Putamen (tissue), 1 donor: ENCODE measurements at places on chromosomes 2 and 18.

DNA sequence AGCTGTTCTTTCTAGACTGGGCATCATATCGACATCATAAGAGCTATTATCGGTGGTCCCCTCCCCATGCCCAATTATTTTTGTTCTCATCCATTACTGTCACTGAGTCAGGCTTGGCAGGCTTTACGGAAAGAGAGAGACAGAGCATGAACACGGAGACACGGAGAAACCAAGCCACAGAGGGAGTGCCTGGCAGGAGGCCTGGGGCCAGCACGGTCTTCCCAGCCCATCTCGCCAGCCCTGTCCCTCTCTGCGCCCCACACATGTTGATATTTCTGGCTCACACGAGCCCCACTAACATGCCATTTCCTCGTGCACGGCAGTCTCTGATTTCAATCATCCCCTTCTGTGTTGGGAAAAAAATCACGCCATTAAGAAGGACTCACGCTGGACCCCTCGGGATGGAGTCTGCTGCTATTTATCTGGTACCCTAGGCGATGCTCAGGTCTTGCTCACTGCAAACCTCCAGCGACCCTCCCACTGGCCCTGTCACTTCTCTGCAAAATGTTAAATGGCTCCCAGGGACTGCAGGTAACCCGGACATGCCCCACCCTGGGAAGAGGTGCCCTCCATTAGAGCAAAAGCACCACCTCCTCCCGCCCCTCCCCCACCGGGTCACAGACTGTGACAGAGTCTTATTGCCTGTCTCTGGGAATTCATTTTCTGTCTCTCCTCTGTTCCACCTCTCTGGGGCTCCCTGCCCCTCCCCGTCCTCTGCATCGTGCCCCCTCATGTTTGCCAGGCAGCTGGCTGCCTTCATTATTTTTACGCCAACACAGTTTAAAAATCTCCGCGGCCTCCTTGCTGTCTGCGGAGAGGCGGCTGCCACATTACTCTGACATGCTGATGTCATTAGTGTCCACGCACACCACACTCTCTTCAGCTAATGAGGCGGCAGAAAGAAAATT lies 40.1 kb upstream of the GBX2 start:
- DNase-seq: peak; percentile 63

GRCh38 chr18:40407909-40408308 lies 1547.1 kb upstream of the PIK3C3 start:
- DNase-seq: no peak

- DNase-seq: no peak
Measured at GRCh38 chr18:4181882-4182568, 273.1 kb downstream of the DLGAP1 start.

DNA sequence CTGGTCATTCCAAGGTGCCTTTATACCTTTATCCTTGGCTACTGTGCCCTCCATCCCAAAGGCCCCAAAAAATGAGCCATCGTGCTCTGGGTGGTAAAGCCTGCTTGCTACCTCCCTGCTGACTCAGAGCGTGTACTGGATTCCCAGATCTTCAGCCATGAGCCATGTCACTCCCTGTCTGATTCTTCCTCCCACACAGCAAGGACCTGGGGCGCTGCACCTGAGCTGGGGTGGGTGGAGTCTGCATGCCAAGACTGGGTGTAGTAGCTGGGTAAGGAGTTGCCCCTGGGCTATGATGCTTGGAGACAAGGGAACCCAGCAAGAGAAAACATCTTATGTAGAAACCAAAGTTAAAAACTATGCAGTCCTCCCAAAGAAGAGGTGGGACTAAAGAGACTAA lies 37.2 kb upstream of the APCDD1 start:
- no peak for DNase-seq

DNA sequence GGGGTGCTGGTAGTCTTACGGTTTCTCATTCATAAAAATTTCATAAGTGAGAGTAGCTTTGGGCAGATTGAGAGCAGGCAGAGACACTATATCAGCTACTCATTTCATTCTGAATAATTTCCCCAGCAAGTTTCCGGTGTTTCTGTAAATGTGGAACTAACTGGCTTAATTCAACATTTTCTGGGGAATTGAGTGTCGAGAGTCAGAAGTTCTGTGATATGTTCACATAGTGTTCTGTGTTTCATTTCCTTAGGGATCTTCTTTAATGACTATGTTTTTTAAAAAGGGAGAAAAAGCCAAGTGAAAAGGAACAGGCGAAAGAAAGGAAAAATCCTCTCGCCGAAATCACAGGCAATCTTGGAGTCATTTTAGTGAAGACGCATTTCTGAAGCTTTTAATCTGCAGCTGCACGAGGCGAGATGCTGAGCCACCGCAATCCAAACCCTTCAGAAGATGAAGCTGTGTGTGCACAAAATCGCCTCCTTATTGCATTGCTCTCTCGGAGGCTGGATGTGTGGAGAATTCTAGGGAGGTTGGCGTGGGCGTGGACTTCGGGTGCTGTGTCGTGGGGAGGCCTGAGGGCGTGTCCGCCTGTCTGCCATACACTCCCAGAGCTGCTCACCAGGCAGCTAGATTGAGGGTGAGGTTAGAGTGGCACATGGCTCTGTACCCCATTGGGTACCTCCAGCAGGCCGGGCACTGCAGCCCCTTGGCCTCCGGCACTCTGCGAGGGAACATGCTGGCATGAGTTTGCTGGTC lies 38.4 kb upstream of the HDAC4 start:
- peak; percentile 70 for DNase-seq

- no peak for DNase-seq
Measured at GRCh38 chr18:21129566-21130216, 18.1 kb upstream of the ROCK1 start.

GRCh38 chr18:58013241-58014211 lies 30.5 kb upstream of the NEDD4L start:
- peak; percentile 38 for DNase-seq

DNA sequence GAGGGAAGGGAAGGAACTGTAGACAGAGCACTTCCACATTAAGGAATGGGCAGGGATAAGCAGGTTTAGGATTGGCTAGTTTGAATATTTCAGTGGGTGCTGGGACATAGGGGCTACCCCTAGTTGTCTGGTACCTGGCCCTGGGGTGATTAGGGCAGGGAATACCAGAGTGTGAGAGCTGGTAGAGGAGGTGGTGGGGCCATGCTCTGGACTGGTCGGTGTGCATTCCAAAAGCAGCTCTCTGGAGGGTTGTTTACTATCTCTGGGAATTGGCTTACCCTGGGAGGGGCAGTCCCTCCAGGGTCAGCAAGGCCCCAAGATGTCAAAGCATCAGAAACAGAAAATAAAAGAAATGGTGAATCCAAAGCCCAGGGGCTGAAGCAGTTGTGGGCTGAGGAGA lies 103.8 kb downstream of the LAMA3 start:
- no peak for DNase-seq

GRCh38 chr2:313991-314390 lies 26.1 kb upstream of the ALKAL2 start:
- DNase-seq: no peak

GRCh38 chr18:10792181-10792580 lies 266.4 kb downstream of the NAPG start:
- no peak for DNase-seq

GRCh38 chr2:231613331-231613662 lies 20.6 kb downstream of the TEX44 start:
- DNase-seq: peak; percentile 49

DNA sequence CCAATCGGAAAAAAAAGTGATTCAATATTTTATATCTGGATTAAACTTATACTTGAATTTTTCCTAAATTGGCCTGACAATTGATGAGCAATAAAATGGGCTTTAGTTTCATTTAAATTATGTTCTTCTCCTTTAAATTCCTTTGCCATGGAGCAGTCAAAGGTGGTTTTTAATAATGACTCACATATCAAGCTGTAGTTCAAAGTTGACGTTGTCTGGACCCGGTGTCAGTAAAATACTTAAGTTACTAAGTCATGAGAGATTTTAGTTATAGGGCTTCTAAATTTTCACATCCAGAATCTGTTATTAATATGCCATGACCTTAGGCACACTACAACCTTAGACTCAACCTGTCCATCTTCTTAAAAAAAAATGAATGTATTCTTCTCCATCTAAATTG lies 62.5 kb downstream of the CDH2 start:
- DNase-seq: no peak

DNA sequence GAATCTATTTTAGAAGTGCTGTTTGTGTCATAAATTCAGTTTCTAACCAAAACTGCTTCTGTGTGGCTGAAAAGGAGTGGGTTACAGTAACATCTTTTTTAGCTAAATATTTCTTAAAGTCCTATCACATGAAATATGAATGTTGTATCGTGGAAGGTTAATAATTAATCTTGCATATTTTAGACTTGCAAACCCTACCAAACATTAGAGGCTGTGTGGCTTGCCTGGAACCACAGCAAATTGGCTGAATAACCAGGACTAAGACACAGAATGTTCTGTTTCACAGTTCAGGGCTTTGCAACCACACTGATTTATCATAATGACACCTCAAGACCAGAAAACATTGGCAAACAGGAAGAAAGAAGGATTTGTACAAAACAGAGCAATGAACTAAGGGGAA lies 208.9 kb upstream of the CNTNAP5 start:
- DNase-seq: no peak

DNA sequence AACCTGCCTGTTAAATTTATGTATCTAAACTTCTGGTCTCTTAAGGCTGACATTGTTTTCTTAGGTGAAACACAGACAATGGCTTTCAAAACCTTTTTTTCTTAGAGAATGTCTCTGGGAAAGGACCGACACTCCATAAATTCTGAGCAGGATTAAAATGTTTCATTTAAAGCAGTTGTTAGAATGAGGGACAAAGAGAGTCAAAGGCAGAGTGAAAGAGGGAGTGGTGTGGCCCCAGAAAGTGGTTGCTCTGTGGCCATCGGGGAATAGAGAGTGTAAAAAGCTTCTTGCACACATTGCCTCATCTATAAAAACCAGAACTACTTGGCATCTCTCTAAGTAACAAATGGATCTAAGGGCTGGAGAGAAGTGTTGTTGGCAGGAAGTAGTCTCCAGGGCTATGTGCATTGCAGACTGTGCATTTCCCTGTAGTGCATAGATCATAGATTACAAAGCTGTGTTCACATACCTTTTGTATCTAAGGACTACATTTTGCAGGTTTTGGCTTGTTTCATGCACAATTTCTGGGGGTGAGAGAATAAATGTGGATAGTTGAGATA lies 3.6 kb downstream of the RPRM start:
- no peak for DNase-seq
